ENCODE measurements at places on chromosomes 1 and 21. TPM values are rescaled to one million over a fixed set of nuclear protein-coding genes. Genes with fewer than 3 reads are reported as not detected.

DNA sequence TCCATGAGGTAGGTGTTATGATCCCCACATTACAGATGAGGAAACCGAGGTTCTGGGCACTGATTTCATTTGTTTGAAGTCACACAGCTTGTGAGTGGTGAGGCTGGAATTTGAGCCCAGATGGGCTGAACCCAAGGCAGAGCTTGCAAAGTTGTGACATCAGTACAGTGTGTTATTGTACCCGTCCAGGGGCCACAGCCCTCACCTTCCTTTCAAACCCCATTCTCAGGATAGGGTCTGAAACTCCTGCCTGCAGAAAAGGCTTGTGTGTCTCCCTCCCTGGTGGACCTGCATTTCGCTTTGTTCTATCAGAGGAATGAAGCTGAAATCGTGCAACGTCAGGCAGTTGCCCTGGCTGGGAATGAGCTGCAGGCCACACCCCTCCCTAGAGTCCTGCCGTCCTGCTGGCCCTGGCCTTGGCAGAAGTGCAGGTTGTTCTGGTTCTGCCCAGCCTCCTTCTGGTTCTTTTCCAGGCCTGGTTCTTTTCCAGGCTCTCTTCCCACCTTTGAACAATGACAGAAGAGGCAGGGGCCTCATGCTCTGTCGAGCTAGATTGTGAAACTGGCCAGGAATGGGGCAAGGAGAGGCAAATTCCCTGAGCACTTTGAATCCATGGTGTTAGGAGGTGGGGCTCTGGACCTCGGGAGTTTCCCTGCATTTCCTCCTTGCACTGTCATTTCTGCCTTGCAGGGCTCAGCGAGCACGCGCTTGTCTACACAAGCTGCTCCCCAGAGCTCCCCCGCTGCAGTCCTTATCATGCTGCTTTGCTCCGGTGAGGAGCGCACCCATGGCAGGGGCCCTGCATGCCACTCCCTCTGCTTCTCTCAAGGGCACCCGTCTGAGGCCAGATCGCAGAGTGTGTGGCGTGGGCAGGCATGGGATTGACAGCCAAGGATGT, 8.2 kb upstream of the MYOM3 start:
- no peak for DNase-seq

DNA sequence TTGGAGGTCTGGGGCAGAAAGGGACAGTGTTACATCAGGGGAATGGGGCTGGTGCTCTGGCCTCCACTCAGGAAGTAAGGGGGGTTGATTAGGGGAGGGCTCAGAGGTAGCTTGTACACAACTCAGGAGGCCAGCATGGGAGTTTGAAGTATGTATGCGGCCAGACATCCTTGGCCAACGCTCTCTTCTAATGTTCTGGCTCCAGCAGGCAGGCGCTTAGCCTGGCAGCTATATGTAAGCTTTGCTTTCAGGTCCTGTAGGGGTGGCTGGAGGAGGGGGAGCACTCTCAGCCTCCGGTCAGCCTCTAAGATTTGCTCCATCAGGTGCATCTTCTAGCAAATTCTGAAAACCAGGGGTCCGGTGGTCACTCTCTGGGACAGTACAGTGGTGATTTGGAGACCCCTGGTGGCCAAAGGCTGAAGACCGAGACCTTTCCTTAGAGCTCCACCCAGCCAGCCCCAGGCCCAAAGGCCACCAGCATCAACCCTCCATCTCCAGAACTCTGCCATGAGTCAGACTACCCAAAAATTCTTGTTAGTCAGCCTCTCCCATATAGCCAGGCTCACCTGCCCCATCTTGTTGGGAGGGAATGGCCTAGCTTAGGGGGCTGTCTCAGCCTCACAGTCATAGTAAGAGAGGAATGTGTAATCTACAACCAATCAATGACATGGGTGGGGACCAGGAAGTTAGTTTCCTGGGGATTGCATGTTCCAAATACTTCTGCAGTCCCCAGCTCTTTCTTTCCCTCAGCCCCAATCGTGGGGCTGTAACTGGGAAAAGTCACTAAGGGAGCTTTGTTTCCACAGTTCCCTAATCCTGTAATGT, 9.7 kb upstream of the COL8A2 start:
- DNase-seq = no peak

DNA sequence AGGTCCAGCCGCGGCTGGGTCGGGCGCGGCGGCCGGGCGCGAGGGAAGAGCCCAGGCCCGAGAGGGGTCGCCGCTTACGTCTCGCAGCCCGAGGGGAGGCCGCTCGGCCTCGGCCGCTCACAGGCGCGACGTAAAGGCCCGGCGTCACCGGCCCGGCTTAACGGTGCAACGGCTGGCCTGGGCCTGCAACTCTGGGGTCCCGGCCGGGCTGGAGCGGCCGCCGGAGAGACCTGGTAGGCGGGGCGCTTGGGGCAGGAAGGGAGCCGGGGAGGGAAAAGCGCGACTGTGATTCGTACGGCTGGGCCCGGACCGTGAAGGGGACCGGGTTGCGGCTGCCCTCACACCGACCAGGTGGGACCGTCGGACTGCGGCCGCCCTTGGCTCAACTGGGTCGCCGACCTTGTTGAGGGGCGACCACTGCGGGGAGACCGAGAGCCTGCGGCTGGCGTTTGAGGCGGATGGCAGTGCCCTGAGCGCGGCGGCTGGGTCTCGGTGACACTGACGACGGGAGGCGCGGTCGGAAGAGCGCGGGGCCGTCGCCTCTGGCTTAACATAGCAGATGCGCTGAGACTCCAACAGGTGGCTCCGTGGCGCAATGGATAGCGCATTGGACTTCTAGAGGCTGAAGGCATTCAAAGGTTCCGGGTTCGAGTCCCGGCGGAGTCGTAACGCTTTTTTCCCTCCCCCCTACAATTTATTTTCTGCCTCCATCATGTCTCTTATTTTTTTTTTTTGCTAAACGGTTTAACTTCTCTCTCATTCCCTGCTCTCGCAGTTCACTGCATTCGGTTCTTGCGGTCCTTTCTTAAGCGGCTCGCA, 31.8 kb downstream of the DNTTIP2 start:
- DNase-seq = peak; percentile 53

DNA sequence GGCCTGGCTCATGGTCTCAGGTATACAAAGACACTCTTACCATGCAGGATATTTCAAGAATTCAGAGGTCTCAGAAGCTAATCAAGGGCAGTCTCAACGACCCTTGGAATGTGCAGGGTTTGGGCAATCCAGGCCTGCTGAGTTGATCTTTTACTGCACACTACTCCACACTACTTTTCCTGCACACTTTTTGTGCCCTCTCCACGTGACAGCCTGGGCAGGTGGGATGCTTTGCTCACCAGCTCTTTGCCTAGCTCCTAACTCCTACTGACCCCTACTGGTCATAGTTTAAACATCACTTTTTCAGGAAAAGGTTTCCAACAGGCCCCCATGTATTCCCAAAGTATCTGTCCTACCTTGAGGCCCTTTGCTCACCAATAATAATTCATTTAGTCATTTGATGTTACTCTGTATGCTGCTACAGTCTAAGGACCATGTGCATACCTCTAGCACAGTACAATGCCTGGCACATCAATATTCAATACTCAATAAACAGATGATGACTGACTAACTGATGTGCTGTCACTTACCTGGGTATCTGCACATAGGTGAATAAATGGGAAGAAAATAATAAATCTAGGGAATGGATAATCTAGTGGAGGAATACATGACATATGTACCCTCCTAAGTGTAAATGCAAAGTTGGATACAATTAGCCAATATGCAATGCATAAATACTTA, 9.6 kb downstream of the DUSP23 start:
- no peak for DNase-seq

- DNase-seq = no peak
These were observed 290.0 kb upstream of the RUNX1 start for GRCh38 chr21:35338881-35339632.

- no peak for DNase-seq
These were observed 11.0 kb upstream of the CTRC start for GRCh38 chr1:15427280-15427666.

GRCh38 chr1:184860985-184861754, 106.5 kb upstream of the EDEM3 start:
- no peak for DNase-seq

The LIPI gene
- not detected for total RNA-seq

DNA sequence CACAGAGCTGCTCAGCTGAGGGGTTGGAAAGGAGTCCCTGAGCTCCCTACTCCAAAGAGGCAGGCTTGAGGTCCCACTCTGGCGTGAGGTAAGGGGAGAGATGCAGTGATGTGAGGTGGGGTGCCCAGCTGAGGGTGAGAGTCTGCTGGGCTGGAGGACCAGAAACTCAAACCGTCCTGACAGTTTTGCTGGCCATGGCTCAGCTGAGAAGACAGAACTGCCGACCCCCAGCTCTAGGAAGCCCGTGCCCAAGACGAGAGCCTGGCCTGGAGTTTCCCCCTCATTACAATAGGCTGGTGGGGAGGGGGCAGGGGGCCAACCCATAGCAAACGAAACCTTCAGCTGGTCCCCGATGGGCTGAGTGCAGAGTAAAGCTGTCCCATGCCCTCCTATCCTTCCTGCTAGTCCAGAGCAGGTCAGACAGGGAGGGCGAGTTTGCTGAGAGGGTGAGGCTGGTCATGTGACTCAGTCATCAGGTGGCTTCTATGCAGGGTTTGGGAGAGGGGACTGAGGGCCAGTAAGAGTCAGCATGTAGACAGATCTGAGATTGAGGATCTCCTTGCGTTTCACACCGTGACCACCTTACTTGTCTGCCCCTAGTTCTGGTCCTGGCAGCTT, 129.3 kb downstream of the PRDM2 start:
- DNase-seq = no peak

- DNase-seq = no peak
These were observed 98.9 kb upstream of the KCNK1 start for GRCh38 chr1:233514946-233515391.

DNA sequence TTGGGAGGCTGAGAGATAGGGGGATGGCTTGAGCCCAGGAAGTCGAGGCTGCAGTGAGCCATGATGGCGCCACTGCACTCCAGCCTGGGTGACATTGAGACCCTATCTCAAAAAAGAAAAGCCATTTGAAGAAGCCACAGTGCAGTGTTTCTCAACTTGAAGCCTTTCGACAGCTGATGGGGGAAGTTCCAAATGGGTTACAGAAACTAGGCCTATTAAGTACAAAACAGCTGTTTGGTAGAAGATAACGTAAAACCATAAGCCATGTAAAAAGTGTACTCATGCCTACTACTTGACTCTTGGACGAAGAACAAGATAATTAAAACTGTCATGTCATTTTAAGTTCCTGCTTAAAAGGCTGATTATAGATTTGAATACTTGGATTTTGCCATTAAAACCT, 16.6 kb downstream of the COPA start:
- DNase-seq = no peak

GRCh38 chr1:55153031-55153430, 62.1 kb downstream of the USP24 start:
- no peak for DNase-seq

The GJA9 gene
- not detected for total RNA-seq

DNA sequence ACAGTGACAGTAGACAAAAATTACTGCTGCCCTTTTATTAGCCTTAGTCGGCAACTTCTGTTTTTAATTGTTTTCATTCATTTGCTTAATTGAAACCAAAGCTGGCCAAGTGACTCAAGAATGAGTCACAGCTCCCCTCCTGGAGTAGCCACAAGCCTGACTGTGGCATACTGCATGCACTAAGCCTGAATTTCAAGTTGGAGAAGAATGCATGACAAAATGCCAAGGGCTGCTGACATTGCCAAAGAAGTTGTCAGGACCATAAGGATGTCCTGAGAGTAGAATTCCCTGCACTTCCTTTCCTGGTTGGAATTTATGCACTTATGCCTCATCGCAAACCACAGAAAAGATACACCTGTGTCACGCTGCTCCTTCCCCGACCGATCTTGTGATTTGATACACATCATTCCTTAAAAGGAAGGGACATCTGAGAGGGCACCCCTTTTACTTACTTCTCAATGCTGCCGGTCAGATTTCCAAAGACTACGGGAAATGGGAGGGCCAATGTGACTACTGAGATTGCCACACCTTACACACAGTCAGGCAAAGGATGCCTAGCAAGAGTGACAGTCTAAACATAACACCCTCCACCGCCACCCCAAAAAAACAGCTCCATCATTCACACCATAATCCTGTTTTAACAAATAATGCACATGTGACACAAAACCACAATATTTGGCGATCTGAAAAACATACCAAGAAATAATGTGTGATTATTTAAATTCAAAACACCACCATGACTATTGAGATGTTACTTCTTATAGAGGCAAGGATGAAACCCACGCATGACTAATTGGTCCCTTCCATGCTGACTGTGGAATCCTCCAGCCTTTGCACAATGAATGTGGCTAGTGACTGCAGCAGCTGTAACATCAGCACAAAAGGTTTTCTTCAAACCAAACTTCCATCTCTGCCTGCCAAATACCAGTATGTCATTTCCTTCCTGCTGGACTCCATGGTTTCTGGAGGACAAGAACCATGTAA, 28.2 kb downstream of the VAV3 start:
- DNase-seq = peak; percentile 5

- DNase-seq = no peak
These were observed 269.4 kb downstream of the HLX start for GRCh38 chr1:221148660-221149059.

The TACSTD2 gene
- total RNA-seq = 0.16 TPM

The SLC9A1 gene
- total RNA-seq = 1.9 TPM

DNA sequence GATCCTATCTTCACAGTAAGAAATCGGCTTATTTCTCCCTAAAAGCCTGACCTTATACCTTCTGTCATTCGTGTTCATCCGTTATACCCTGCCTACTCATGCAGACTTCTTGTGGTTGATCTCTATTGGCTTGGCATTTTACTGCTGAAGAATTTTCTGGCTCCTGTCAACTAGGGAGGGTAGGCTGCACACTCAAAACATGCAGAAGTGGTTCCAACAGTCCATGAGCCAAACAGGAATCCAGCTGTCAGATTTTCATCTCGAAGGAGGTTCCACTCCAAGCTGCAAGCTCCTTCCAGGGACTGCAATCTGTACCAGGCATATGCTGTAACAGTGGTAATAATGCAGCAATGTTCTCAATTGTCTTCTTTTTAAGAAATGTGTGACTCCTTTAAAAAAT, 10.1 kb downstream of the DNAJC11 start:
- DNase-seq = no peak

DNA sequence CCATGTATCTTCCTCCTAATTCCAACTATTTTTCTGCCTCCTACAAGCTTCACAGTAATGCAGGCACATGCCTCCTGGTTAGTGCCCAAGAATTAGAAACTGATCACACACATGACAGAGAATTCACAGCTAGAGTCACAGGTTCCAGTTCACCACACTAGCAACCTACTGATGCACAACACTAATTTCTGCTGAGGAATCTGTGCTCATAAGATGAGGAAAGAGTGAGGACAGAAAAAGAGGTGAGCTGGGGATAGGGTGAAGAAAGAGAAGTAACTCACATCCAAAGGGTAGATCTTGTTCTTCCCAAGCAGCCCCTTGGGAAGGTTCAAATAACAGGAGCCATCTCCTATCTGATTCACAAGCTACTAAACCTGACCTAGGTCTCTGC, 61.3 kb downstream of the PUM1 start:
- no peak for DNase-seq

DNA sequence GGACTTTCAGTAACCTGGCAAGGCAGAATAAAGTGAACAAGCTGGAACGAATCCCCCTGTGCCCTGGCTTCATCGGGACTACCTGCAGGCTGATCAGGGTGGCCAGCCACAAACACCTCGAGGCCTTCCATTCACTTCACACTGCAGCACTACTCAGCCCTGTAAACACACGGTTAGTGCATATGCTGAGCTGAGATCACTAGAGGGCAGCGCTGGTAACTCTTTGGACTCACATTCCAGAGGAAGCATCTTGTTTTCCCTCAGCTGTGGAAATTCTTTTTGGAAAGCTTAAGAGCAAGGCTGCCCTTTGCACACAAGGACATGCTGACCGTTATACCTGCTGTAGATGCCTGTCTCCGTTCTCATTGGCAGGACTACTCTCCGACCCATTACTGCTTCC, 32.1 kb downstream of the PCSK9 start:
- DNase-seq = no peak

Data from occipital lobe (tissue), 3 donors.